ENCODE measurements at places on chromosomes 12 and 14. TPM values are rescaled to one million over a fixed set of nuclear protein-coding genes. Genes with fewer than 3 reads are reported as not detected.

Gene MEG3
- polyA plus RNA-seq, result 248 TPM

Gene DHRS2
- polyA plus RNA-seq, result 0.84 TPM

Gene AICDA
- polyA plus RNA-seq, result 1.0 TPM

Gene LTB4R2
- 6.0 TPM for polyA plus RNA-seq

Gene SCNN1A
- 25.7 TPM for polyA plus RNA-seq

Gene DEGS2
- 21.6 TPM for polyA plus RNA-seq

Gene MYRFL
- 14.9 TPM for polyA plus RNA-seq

Gene PLEKHG7
- polyA plus RNA-seq, result 0.54 TPM

Gene SLCO1B1
- not detected for polyA plus RNA-seq

Gene PTGDR
- 1.5 TPM for polyA plus RNA-seq

Gene ZNF385A
- polyA plus RNA-seq, result 4.7 TPM

Gene LRIG3
- 38.9 TPM for polyA plus RNA-seq

Gene C12orf60
- 1.8 TPM for polyA plus RNA-seq

Gene BMP4
- 40.0 TPM for polyA plus RNA-seq

Gene SNX6
- 93.9 TPM for polyA plus RNA-seq

Gene CMKLR1
- 3.4 TPM for polyA plus RNA-seq

Gene SIX4
- 0.40 TPM for polyA plus RNA-seq

Gene ARPC3
- polyA plus RNA-seq, result 298 TPM

All from large intestine (tissue), 12 donors.